Brain (organoid and tissue), 16 donors: ENCODE measurements at places on chromosomes 12 and 14. TPM values are rescaled to one million over a fixed set of nuclear protein-coding genes. Genes with fewer than 3 reads are reported as not detected.

Gene MYF5
- not detected for polyA plus RNA-seq

Gene SLC25A47
- 0.27 TPM for polyA plus RNA-seq

Gene CPNE6
- 20.6 TPM for polyA plus RNA-seq

Gene CMKLR1
- polyA plus RNA-seq: 1.6 TPM

Gene P3H3
- 14.5 TPM for polyA plus RNA-seq

Gene MFAP5
- 0.42 TPM for polyA plus RNA-seq

Gene NEUROD4
- not detected for polyA plus RNA-seq

- no peak for DNase-seq
Observed at GRCh38 chr14:102292441-102292840, 12.5 kb downstream of the MOK start.

DNA sequence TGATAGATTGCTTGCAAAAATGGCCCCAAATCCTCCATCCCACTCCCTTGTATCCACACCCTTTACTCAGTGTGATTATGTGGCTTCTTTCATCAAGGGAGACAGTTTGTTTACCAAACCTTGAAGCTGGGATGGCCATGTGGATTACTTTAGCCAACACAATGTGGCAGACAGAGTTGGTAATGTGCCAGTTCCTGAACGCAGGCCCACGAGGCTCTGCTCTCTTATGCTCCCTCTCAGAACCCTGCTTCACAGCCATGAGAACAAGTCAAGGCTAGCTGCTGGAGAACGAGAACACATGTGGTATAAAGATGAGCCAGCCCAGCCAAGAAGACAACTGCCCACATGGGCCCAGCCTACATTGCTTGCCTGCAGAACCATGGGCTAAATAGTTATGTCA, 162.3 kb downstream of the NDUFA12 start:
- no peak for DNase-seq

GRCh38 chr12:15754233-15754632, 35.0 kb downstream of the EPS8 start:
- DNase-seq: no peak

DNA sequence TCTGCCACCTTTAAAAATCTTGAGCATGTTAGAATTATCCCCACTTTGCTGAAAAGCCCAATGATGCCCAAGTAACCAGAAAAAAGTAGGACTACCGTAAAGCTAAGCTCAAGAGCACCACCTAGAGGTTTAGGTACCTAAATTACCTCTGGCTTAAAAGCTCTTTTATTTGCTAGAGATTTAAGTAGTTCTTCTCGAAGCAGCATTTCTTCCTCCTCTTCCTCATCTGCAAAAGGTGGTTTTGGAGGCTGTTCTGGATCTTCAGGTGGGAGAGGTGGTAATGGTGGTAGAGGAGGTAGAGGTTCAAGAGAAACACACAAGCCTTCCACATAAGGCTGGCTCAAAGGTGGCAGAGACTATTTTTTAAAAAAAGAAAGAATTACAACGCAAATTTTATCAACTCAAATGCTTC, 26.9 kb downstream of the ZFC3H1 start:
- DNase-seq: peak; percentile 83

DNA sequence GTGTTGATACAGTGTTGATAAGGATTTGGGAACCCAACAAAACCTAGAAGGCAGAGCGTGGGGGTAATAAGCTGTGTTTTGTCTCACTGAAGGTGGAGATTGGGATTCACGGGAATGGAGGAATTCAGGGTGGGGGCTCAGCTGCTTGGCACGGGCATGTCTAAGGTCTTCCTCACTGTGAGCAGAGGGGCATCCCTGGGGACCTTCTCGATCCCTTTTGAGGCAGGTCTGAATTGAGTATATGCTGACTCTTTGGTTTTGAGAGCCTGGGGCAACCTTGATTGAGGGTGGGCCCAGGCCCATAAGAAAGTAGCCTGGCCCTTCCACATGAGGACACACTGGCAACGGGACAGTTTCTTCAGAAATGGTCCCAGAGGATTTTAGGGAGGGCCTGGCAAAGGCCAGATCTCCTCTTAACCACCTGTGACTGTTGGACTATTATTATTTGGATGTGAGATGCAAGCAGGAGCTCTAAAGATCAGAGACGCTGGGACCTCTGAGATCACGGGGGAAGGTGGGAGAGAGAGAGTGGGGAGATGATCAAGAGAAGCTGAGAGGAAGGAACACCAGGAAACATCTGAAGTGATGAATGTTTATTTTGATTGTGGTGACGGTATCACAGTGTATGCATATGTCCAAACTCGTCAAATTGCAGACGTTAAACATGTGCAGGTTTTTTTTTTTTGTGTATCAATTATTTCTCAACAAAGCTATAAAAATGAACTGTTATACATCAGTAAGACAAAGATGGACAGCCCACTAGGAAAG, 48.4 kb downstream of the SMIM41 start:
- DNase-seq: no peak

DNA sequence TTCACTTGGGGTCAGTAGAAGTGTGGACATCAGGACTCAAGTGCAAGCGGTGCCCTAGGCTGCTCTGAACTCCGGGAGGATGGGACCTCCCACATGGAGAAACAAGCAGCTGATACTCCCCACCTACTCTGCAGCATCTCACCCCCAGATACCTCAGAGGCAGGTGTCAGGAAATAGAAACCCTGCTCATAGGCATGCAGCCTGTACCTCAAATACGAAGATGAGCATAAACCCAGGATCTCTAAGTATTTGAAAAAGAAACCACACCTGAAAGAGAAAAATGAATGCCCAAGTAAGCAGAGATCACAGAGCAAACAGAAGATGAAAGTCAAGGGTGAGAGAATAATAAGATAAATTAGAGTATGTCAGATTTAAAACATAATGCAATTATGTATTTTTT, 75.6 kb upstream of the WSCD2 start:
- no peak for DNase-seq

DNA sequence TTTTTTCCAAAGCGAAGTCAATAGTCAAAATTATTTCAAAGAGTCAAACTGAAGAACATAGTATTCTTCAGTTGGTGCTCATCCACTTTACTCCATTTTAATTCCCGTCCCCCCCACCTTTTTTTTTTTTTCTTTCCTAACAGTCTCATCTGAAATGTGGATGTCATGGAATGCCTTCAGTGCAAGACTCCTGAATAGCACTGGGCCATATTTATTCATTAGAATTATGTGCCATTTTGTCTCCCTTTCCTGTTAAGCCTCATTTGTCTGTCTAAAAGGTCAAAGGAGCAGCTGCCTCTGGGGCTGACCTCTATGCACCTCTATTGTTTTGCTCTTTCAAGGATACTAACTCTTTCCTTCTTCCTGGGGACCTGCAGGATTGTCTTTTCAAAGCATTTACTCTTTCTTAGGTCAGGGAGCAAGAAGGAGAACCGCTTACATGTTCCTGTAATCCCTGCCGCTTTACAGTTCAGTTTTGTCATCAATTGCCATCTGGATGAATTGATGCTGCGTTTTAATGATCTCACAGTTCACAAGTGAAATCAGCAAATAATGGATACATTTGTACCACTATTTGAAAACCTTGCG, 310.6 kb downstream of the NPAS3 start:
- no peak for DNase-seq

DNA sequence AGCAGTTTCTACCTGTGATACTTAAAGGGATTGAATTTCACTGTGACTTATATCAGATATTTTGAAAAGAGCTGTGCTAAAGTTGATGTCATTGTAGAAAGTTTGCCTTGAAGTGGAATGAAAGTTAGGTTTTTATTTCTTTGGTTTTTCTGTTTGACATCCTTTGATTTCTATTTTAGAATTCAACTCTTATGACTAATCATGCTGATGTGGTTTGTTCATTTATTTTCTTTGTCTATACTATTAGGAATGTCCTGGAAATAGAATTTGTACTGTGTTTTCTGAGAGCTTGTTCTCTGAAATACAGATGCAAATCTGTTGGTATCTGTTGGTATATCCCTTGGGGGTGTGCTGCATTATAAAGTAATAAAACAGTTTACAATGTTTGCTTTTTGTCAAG, 3.3 kb downstream of the CNOT2 start:
- DNase-seq: no peak

GRCh38 chr12:83092129-83092528, 405.4 kb downstream of the TMTC2 start:
- peak; percentile 42 for DNase-seq

DNA sequence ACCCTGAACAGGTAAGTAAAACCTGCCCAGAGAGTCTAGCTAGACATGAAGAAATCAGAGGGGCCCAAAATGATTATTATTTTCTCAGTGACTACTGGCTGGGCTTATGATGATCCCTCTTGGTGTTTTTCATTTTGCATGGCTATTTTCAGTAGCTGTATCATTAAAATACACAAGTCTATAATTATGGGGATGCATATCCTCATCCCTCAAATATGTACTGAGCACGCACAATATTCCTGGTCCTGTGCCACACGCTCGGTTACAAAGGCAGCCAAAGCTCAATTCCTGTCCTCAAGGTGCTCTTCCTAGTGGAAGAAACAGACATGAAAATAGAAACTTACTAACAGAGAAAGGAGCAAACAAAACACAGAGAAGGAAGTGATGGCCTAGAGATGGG, 180.0 kb downstream of the DAD1 start:
- DNase-seq: no peak

DNA sequence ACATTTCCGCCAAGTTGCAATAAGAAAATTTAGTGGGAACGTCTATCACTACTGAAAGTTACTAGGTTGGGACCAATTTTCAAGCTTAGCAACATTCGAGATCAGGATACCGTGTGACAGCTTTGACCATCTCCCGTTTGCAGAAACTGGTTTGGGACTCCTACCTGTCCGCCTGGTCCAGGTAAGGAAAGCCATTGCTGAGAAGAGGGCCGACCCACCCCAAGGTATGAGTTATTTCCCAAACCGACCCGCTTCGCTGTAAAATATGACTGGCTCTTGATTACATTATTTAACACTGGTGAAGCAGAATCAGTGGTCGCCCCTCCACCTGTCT, 271 bp downstream of the DNAI7 start:
- DNase-seq: no peak

- DNase-seq: peak; percentile 19
Observed at GRCh38 chr12:14431975-14432374, 66.5 kb downstream of the ATF7IP start.

DNA sequence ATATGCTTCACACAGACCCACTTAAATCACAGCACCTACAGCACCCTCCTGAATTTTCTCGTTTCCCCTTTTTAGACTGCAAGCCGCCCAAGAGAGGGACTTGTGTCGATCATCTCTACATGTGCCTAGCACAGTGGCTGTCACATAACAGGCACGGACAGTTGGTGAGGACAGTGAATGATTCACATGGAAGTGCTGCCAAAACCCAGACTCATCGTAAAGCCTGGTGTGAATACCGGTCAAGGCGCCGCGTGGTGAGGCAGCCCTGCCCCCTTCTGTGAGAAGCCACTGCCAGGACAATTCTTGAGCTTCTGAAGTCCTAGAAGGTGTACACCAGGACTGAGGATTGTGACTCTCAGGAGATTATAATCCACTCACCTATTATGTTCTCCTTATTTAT, 44.3 kb downstream of the ATG2B start:
- DNase-seq: no peak

GRCh38 chr14:95011445-95012006, 145.8 kb downstream of the DICER1 start:
- DNase-seq: peak; percentile 87

- peak; percentile 62 for DNase-seq
Observed at GRCh38 chr12:116525418-116526001, 33.7 kb upstream of the MAP1LC3B2 start.

DNA sequence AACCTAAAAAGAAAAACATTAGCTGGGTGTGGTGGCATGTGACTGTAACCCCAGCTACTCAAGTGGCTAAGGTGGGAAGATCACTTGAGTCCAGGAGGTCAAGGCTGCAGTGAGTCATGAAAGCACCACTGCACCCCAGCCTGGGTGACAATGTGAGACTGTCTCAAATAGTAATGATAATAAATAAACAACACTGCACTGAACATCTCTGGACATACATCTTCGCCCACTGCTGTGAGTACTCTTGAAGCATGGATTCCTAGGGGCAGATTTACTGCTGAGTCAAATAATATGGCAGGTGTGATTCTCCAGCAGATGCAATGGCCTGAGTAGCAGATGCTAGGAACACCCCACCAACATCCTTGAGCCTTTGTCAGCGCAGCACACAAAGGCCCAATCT, 23.6 kb downstream of the ABCB9 start:
- DNase-seq: no peak

- no peak for DNase-seq
Observed at GRCh38 chr12:45634273-45634917, 95.1 kb upstream of the ARID2 start.

- DNase-seq: no peak
Observed at GRCh38 chr14:71472356-71473340, 459.6 kb upstream of the RGS6 start.

DNA sequence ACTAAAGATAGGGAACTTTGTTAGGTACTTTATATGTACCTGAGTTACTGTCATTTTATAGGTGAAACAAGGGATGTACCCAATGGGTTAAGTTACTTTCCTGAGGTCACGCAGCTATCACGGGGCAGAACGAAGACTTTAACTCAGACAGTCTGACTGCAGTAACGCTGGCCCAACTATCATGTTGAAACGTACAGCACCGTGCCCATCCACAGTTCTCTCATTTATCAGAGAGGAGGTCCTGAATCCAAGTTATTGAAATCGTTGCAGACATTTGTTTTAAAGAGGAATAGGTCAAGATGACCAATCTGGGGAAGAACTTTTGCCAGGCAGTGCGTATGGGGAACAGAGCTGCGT, 587 bp upstream of the C12orf75 start:
- no peak for DNase-seq

DNA sequence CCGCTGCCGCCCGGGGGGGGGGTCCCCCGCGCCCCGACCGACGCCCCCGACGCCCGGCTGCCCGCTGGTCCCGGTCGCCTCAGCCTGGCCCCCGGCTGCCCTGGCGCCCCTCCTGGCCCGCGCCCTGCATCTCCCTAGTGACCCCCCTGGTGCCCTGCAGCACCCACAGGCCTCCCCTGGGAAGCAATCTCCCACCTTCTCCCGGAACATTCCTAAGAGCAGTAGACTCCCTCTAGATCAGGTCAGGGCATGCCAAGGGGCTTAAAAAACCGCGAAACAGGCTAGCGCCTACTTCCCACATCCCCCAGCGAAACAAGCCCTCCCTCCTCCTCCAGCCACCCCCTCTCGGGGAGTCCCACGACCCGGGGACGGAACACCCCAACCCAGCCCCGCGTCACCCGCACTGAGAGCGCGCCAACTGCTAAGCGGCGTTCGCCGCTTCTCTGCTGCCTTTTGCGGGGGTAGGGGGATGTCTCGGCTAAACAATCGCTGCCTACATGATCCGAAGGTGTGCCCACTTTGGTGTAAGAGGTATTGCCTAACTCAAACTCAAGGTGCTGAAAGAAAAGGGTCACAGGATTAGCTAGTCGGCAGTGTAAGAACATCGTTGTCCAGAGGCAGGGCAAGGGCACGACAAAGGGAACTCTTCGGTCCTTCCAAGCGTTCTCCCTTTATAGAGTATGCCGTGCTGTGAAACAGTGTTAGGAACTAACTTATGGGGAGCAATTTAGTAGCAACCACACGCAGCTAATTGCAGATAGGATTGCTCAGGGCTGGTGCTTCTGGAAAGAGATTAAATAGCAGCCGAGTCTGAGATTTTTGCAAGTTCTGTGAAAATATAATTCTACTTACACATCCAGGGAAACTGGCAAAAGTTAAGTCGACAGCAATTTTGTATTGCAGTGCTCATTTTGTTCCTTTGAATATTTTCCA, 619 bp upstream of the NTN4 start:
- DNase-seq: peak; percentile 49

GRCh38 chr14:105388976-105389375, 9.4 kb upstream of the TEX22 start:
- no peak for DNase-seq
